ENCODE measurements at places on chromosomes 7 and 10.

DNA sequence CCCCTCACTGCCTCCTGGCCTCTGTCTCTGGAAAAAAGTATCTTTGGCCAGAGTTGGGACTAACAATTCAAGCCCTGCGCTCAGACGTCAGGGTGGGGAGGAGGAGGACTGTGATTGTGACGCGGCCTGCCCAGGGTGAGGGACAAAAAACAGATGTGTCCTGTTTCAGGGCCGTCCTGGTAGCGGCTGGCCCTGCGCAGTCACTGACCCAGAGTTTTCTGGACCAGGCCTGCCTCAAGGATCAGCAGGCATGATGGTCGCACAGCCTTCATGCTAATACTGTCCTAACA lies 110.1 kb downstream of the CYTH3 start:
- no peak for DNase-seq

DNA sequence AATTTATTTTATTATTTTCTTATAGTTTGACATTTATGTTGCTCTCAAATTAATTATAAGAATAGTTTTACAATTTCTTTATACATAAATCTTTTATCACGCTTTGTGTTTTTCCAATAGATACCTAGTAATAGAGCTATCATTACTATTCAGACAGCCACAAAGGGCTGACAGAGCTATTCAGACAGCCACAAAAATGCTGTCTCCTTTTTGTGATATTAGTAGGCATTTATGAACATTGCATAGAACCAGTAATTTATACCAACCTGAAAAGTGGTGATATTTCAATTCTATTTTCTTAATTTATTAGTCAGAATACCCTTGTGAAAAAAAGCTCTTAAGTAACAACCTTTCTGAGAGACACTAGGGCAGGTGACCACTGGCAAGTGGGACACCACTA lies 34.2 kb upstream of the IGFBP3 start:
- no peak for DNase-seq

DNA sequence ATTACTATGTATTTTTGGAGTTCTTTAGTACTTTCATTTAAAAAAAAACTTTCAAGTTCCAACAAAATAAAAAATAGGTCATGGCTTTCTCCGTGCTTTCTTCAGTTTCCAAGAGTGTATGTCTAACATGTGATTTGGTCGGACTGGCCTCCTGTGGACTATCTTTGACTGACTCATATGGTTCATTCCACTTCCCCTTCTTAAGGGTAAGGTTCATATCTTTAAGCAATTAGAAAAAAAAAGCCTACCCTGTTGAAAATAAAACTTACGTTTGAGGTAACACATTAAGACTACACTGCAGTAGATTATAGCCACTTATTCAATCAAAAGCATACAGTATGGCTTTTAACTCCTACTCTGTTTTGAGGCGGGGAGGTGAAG lies 112.8 kb upstream of the AHR start:
- peak; percentile 72 for DNase-seq

DNA sequence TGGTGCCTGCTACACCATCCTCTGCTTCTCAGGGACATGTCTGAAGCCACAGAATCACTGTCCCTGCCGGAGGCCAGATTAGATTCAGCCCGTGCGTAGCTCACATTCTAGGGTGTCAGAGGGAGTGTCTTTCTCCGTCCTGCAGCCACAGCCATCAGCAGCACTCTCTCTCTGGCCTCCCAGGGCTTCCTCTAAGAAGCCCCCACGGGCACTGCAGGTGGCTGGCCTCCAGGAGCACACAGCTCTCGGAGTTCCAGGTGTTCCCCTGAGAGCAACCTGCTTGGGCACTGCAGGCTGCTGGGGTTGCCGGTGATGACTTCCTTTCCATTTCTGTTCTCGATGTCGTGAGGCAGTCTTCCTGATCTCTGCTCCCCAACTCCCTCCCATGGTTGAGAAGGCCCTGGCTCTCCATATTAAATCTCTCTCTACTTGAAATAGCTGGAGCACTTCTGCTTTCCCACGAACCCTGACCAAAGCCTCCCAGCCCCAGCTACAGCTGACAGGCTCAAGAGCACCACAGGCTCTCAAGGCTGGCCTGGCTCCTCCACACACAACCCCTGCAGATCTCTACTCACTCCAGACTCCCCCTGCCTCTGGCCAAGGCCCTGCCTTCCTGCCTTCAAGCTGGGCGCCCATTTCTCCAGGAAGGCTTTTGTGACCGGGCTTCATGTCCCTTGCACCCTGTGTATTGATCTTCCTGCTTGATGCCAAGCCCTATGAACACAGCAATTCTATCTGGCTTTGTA lies 49.0 kb upstream of the TMEM72 start:
- DNase-seq, result no peak

DNA sequence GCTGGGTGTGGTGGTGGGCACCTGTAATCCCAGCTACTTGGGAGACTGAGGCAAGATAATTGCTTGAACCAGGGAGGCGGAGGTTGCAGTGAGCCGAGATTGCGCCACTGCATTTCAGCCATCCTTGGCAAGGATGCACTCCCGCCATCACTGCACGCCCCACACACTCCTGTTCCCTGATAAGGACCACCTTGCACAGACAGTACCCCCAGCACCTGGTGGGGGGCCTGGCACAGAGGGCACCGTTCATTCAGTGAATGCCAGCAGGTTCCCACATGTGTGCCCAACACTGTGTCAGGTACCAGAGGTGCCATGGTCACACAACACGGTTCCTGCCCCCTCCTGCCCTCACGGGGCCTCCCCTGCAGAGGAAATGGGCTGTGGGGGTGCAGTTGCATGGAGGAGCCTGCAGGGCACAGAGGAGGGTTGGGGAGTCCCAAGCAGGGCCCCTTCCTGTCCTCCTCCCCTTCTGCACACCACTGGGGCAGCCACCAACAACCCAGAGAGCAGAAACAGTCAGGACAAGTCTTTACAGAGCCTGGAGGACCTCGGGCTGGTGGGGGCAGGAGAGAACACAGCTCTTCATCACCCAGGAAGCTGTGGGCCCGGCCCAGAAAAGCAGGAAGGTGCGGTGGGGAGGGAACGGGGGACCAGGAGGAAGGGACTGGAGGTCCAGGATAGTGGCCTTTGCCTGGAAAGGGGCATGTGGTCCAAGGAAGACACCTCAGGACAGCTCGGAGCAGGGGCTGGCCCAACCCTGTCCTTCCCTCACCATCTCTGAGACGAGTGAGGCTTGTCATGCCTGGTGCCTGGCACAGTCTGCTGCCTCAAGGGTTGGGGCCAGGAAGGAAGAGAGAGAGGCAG lies 7.1 kb downstream of the CRYGN start:
- DNase-seq, result no peak

DNA sequence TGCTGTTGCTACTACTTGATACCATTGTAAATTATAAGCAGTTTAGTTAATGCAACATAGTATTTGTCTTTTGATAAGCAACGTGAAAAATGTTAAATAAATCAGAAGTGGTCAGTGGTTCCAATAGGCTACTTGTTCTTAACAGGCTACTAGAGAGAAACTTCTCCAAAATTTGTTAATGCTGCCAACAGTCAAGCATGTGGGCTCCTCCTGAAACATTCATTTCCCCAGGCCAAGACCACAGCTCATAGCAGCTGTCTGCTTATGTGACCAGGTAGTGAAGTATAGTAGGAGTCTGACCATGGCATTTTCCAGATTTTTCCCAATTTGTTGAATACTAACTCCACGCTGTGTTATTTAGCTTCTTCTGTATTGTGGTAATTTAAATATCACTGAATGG lies 81.0 kb downstream of the CYP51A1 start:
- no peak for DNase-seq

GRCh38 chr10:7513936-7514335 lies 103.1 kb upstream of the SFMBT2 start:
- DNase-seq, result no peak

DNA sequence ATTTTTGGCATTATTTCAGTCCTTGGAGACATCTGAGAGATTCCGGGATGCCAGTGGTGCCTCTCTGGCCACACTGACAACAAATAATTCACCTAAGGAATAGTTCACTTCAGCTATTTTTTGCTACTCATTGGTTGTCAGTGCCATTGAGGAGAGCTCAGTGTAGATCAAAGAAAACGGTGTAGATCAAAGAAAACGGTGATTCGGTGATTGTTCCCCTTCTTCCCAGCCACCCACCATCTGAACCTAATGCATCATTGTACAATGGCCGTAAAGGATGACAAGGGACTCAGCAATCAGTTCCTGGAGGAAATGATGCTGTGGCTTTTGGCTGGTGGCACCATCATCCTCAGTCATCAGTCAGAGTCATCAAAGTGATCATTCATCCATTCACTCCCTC lies 80.6 kb downstream of the PTPRZ1 start:
- no peak for DNase-seq

DNA sequence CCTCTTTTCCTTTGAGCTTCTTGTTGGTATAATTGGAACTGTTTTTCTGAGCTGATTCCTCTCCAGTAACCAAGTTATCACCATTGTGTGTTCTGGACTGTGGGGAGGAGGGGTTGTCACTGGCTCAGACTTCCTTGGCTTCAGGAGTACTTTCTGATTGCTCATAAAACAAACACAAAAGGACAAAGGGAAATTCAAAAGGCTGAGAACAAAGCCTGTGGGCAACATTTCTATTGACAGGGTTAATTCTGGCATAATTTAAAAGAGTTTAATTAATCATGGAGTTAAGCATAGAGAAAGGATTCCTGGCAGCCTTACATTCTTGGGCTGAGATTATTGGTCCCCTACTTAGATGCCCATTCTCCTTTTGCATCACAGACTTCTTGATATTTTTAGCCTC lies 222.9 kb upstream of the KMT2E start:
- DNase-seq, result no peak

DNA sequence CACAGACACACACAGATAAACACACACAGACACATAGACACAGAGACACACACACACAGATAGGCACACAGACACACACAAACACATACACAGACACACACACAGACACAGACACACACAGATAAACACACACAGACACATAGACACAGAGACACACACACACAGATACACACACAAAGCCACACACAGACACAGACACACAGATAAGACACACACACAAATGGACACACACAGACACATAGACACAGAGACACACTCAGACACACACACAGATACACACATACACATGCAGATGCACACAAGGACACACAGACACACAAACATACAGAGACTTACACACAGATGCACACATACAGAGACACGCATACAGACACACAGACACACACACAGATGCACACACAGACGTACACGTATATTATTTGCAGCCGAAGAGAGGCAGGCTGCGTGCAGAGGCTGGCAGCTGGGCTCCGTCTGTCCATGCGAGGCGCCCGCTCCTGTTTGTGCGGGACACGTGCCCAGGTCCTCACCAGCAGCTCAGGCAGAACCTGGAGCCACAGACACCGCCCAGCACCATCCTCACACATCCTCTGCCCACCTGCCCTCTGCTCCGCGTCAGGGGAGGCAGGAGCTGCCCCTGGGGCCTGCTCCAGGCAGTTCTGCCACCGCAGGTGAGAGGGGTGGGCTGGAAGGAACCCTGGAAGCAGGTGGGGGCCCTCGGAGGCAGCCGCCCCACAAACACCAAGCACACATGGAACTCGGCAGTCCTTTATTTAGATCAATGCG lies 1.2 kb downstream of the CALML5 start:
- DNase-seq, result no peak

DNA sequence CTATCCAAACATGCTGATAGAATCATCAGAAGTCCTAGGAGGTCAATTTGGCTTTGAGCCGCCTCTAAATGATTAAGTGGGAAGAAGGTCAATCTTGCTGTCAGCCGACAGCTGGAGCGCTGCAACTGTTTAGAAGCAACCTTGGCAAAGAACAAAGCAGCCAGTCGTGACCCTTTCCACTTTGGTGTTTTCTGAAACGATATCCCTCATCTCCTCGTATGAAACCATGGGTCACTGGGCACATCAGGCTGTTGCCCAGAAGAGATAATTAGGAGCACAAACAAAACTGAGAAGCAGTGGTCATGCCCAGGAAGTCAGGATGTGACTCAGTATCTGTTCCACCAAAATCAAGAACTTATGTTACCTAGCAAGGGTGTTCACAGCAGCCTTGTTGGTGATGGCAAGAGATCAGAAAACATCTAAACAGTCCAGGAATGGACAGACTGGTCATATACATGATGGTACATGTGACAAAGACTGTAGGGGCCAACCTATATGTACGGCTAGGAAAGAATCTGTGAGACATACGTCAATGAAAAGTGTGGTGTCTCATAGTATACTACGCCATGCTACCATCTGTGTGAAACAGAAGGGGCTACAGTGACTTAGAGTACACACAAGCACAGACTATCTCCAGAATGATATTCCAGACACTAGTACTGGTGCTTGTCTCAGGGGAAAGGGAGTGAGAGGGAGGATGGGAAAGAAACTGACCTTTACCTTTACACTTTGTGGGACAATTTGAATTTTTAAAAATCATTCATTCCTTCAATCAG lies 22.4 kb downstream of the STN1 start:
- DNase-seq, result no peak

- DNase-seq, result no peak
Measured at GRCh38 chr7:91285696-91286355, 21.6 kb downstream of the FZD1 start.

DNA sequence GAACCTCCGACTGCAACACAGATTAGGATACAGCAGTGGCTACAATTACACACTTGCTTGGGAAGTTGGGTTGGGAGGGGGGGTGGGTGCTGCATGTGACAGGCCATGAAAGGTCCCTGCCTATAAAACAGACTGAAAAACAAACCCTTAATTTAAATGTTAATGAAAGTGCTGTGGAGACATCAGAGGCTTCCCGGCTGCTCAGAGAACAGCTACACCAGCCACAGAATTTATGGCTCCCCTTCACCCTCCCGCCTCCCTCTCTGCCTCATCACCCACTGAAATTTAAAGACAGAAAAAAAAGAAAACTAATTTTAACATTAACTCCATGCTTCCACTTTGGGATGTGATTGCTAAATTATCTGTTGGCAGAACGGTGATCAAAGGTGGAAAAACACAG lies 34.7 kb downstream of the FBXW4 start:
- no peak for DNase-seq

- no peak for DNase-seq
Measured at GRCh38 chr7:28835800-28836199, 122.3 kb downstream of the TRIL start.

DNA sequence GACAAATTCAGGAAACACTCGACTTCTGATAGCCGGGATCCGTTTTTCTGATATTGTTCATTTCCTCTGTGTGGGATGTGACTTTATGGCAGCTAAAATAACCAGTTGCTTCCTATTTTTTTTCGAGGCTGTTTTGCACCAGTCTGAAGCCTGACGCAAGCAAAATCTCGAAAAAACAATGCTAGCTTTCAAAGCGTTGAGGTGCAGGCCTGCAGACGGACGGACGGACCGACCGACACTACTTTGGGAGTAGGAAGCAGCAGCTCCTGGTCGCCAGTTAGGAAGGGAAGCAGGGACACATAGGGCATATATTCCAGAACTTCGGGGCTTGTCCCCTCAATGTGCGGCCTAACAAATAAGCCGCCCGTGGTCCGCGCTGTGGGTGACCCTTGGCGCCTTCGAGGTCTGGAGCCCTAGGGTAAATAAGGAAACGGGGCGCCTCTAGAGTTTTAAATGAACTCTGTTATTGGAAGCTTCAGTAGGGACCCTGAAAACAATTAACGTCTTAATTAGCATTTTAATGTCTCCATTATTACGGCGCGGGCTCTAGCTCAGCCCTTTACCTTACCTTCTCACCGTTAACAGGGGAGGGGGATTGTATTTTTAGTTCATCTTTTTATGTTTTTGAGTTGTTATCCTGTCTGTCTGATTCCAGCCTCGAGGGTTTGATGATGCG lies 1.3 kb downstream of the HHEX start:
- no peak for DNase-seq

Data from brain pericyte (primary cell).